ENCODE measurements at places on chromosomes 13 and 19. TPM values are rescaled to one million over a fixed set of nuclear protein-coding genes. Genes with fewer than 3 reads are reported as not detected.

DNA sequence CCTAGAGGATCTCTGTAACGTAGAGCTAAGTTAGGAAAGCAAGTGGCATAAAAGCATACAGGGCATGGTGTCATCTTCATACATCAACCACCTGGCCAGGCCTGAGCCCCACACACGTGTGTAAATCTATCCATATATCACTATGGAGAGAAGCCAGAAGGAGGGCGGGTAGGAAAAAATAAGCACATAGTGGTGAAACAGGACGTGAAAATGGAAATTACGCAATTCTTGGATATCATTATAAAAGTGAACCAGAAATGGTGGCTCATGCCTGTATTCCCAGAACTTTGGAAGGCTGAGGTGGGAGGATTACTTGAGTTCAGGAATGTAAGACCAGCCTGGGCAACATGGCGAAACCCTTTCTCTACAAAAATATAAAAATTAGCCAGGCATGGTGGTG is 43.4 kb downstream of the PDCD5 start:
- no peaks in the 10 kb centered on the region for H3K27me3 ChIP-seq
- DNase-seq: no peak
- peaks cover 5% of the 10 kb centered on the region for H3K36me3 ChIP-seq
- H3K4me1 ChIP-seq: peaks cover 3% of the 10 kb centered on the region
- H3K4me3 ChIP-seq: no peak overlapping the region
- H3K27ac ChIP-seq: no peak overlapping the region

GRCh38 chr13:44894001-44894770 is 95.1 kb downstream of the NUFIP1 start:
- H3K4me1 ChIP-seq: no peaks in the 10 kb centered on the region
- H3K36me3 ChIP-seq: no peaks in the 10 kb centered on the region
- H3K27ac ChIP-seq: no peak overlapping the region
- DNase-seq: no peak

GRCh38 chr13:45691667-45692066 is 10.5 kb upstream of the CBY2 start:
- peaks cover 9% of the 10 kb centered on the region for H3K4me1 ChIP-seq
- no peaks in the 10 kb centered on the region for H3K36me3 ChIP-seq
- no peak overlapping the region for H3K4me3 ChIP-seq
- DNase-seq: no peak
- H3K27me3 ChIP-seq: peaks cover 14% of the 10 kb centered on the region
- H3K27ac ChIP-seq: no peak overlapping the region

- H3K36me3 ChIP-seq: no peaks in the 10 kb centered on the region
- H3K4me3 ChIP-seq: no peak overlapping the region
- no peak overlapping the region for H3K27ac ChIP-seq
- H3K27me3 ChIP-seq: no peaks in the 10 kb centered on the region
Measured at GRCh38 chr13:42422681-42423080, 150.7 kb downstream of the AKAP11 start.

GRCh38 chr13:85501616-85502015 is 297.6 kb downstream of the SLITRK6 start:
- no peak overlapping the region for H3K27ac ChIP-seq
- no peak for DNase-seq
- H3K4me1 ChIP-seq: no peaks in the 10 kb centered on the region
- no peaks in the 10 kb centered on the region for H3K27me3 ChIP-seq

DNA sequence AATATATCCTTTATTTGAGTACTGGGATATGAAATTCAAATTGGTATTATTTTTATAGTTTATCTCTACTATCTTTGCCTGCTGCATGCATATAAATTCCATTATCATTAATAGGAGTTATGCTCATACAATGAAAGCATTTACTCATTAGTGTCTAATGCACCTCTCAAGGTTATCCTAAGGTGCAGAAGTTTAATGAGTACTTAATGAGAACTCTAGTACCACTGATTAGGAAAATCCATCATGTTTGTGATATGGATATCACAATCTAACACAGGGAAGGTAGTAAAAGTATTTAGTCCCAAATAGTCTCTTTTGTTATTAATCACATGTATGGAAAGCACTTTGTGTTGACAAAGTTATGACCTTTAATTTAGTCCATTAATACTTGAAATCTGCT is 77.2 kb upstream of the SLC10A2 start:
- no peak for DNase-seq
- H3K4me3 ChIP-seq: no peak overlapping the region
- peaks cover 18% of the 10 kb centered on the region for H3K27me3 ChIP-seq
- no peaks in the 10 kb centered on the region for H3K4me1 ChIP-seq
- H3K27ac ChIP-seq: no peak overlapping the region

- H3K36me3 ChIP-seq: peaks cover 4% of the 10 kb centered on the region
- peak overlapping the region; percentile 80 for H3K4me3 ChIP-seq
- H3K27me3 ChIP-seq: no peaks in the 10 kb centered on the region
- DNase-seq: no peak
- peaks cover 21% of the 10 kb centered on the region for H3K4me1 ChIP-seq
Measured at GRCh38 chr19:4124638-4125037, 716 bp upstream of the MAP2K2 start.

- H3K27me3 ChIP-seq: no peaks in the 10 kb centered on the region
- H3K27ac ChIP-seq: no peak overlapping the region
- H3K4me1 ChIP-seq: peaks cover 20% of the 10 kb centered on the region
- no peak for DNase-seq
Measured at GRCh38 chr19:42436006-42436405, 6.7 kb downstream of the CXCL17 start.

GRCh38 chr19:39128516-39129079 is 3.0 kb downstream of the PAK4 start:
- H3K4me3 ChIP-seq: peak overlapping the region; percentile 50
- H3K36me3 ChIP-seq: peaks cover 2% of the 10 kb centered on the region
- DNase-seq: no peak
- peaks cover 41% of the 10 kb centered on the region for H3K4me1 ChIP-seq

DNA sequence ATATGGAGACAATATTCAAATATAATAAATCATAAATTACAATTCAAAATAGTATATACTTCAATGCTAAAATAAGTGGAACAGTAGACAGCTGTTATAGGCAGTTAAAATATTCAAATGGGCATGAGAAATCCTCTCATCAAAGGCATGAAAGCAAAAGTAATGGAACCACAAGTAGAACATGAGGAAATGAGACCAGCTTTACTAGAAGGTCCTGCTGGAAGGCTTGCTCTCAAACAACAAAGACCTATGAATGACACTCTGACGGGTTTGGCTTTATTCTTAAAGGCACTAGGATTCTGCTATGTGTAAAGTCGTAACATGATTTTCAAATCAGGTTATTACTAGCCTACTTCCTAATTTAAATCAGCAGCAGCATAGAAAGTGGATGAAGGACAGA is 148.1 kb downstream of the VWA8 start:
- H3K27me3 ChIP-seq: no peaks in the 10 kb centered on the region
- DNase-seq: no peak
- peaks cover 15% of the 10 kb centered on the region for H3K36me3 ChIP-seq
- peak overlapping the region; percentile 32 for H3K27ac ChIP-seq
- peaks cover 14% of the 10 kb centered on the region for H3K4me1 ChIP-seq

DNA sequence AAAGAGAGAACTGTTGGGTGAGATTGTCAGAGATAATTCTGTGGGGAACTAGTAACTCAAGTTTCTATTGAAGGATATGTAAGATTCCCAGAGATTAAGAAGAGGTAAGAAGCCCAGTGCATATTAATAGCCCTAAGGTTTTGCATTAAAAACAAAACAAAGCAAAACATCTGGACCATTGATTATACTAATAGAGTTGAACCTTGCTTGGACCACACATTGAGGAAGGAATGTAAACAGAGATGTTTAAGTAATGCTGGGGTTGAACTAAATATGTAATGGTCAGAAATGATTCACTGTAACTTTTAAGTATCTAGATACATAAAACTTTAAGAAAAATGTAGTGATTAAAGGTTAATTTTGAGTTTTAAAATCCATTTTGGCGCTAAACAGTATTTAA is 1770.0 kb downstream of the PCDH9 start:
- H3K4me3 ChIP-seq: no peak overlapping the region
- H3K27me3 ChIP-seq: no peaks in the 10 kb centered on the region
- no peak overlapping the region for H3K27ac ChIP-seq
- no peak for DNase-seq
- H3K36me3 ChIP-seq: no peaks in the 10 kb centered on the region

Gene ECSIT
- total RNA-seq: 22.6 TPM

Gene GRK1
- total RNA-seq: 0.07 TPM
